ENCODE measurements at places on chromosomes 1 and 21.

DNA sequence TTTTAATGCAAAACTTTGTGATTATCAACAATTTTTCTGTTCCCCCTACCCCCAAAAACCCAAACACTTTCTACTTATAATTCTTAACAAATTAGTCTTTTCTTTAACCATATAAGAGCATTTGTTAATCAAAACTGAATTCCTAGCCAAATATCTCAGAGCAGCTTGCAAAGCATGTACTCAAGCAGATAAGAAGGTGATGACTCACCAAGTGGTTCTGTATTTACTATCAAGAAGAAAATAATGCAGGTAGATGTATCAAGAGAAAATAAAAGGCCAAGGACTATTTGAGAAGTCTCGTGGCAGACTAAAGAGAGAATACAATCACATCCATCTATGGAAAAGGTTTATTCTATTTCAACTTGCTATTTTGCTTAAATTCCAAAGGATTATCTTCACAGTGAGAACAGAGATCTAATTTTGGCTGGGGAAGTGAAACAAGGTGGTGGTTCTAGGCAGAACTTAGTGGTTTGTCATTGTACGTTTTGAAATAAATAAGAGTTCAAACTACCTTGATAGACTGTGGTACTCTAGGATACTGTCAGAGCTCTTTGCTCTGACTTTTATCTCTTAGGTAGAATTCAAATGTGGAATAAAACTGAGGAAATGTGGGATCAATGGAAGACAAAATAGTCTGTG is 94.7 kb upstream of the NRIP1 start:
- DNase-seq, result no peak

DNA sequence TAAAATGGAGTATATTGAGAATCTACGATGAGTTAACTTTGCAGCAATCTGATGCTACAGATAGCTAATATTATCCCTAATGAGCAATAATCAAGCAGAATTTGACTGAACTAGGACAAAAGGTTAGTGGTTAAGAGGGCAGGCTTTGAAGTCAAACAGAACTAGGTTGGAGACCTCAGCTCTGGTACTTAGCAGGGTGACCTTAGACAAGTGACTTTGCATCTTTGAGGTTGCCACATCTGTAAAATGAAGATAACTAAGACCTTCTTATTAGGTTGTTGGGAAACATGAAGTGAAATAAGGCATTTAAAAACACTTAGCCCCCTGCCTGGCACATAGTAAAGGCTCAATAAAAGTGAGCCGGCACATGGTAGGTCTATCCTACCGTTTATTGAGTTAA is 4.3 kb upstream of the FUCA1 start:
- DNase-seq, result no peak

GRCh38 chr1:21262293-21263051 is 27.8 kb downstream of the ECE1 start:
- no peak for DNase-seq

- no peak for DNase-seq
Observed at GRCh38 chr21:45371081-45371480, 33.9 kb upstream of the COL18A1 start.

GRCh38 chr1:228101994-228102790 is 933 bp downstream of the C1orf35 start:
- peak; percentile 37 for DNase-seq

DNA sequence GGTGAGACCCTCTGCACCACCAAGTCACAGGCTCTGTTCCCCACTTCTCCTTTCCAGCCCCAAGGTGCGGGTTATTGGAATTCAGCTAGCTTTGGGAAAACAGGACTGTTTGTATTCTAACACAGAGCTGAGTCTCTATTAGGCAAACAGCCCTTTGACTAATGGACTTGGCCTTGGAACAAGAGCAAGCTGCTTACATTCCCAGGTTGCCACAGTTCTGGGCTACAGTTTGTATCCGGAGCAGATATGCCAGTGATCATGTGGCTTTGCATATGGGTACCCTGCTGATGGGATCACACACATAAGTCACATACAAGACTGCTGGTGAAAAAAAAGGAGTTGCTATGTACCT is 110.5 kb upstream of the COA6 start:
- no peak for DNase-seq

DNA sequence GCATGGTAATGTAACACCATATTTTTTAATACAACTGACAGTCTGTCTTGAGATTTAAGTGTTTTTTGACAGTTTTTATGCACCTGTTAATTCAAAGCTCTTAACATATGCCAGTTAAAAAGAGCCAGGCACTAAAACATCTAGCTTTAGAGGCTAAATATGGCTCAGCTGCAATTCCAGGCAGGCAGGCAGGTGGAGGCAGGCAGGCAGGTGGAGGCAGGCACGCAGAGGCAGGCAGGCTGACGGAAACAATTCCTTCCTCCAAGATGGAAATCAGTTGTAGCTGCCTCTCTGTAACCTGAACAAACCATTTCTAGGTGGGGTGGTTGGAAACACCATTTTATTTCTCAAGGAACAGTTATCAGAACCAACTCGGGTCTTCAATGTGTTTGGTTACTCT is 51.2 kb downstream of the GORAB start:
- no peak for DNase-seq

DNA sequence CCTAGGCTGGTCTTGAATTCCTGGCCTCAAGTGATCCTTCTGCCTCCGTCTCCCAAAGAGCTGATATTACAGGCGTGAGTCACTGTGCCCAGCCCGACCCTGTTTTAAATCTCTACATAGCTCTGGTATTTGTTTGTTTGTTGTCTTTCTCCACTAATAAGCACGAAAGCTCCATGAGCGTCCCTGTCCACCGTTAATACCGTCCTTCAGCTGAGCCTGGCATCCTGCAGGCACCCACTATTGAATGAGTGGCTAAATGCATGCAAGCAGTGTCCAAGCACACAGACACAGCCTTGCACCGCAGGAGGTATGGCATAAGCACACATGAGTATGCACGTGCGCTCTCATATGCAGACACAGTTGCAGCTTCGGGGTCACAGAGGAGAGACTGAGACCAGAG is 4.5 kb upstream of the COL16A1 start:
- no peak for DNase-seq

- DNase-seq, result no peak
Observed at GRCh38 chr1:55713516-55713915, 498.4 kb upstream of the USP24 start.

- no peak for DNase-seq
Observed at GRCh38 chr1:184449916-184450315, 63.1 kb downstream of the C1orf21 start.

GRCh38 chr1:3470650-3471355 is 16.3 kb downstream of the ARHGEF16 start:
- no peak for DNase-seq

- DNase-seq, result no peak
Observed at GRCh38 chr1:109304226-109304920, 2.4 kb downstream of the MYBPHL start.

DNA sequence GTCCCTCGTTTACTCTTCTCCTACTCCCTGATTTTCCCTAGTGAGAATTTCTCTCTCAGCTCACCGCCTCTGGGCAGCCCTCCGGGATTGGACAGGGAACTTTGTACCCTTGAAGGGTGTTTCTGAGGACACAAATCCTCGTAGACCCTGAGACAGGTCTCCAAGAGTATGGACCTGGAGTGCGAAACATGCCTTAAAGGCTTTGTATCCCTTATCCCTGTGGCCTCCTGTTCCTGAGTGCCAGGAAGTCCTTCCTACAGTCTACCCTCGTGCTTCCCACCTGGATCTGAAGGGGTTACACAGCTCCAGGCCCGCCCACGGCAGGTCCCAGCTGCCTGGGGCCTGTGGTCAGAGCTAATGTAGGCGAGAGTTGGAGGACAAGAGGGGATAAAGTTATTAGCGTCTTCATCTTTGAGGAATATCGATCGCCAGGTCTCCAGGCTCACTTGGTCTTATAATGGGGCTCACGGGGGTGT is 7.6 kb upstream of the PEAR1 start:
- DNase-seq, result no peak

GRCh38 chr1:155125511-155125945 is 2.1 kb upstream of the EFNA1 start:
- no peak for DNase-seq

DNA sequence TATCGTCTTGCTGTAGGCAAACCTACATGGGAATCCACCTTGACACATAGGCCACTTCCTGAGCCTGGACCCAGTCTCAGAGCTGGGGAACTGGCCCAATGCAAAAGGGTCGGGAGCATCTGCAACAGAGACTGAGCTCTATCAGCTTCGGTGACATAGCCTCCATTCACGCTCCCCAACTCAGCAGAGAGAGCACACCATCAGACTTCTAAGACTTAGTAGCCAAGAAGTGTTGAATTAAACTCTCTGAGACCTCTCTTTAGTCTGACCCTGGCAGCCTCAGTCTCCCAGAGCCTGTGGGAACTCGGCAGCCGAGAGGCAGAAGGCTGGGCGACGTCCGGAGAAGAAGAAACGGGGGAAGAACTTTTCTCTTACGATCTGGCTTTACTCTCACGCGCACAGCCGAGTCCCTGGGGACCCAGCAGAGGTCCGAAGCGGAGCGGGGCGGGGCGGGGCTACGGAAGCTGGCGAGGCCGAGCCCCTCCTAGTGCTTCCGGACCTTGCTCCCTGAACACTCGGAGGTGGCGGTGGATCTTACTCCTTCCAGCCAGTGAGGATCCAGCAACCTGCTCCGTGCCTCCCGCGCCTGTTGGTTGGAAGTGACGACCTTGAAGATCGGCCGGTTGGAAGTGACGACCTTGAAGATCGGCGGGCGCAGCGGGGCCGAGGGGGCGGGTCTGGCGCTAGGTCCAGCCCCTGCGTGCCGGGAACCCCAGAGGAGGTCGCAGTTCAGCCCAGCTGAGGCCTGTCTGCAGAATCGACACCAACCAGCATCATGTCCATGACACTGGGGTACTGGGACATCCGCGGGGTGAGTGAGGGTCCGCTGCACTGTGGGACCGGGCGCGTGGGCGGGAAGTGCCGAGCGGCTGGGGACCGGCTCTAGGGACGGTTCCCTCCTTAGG is at the start of gene GSTM4:
GSTM4 (plus strand) TSS at position 485 of the 905 bp plus-strand sequence; CDS start at position 776, 291 bp downstream.
- peak; percentile 54 for DNase-seq

GRCh38 chr21:34519694-34520093 is 7.7 kb upstream of the KCNE1 start:
- no peak for DNase-seq

DNA sequence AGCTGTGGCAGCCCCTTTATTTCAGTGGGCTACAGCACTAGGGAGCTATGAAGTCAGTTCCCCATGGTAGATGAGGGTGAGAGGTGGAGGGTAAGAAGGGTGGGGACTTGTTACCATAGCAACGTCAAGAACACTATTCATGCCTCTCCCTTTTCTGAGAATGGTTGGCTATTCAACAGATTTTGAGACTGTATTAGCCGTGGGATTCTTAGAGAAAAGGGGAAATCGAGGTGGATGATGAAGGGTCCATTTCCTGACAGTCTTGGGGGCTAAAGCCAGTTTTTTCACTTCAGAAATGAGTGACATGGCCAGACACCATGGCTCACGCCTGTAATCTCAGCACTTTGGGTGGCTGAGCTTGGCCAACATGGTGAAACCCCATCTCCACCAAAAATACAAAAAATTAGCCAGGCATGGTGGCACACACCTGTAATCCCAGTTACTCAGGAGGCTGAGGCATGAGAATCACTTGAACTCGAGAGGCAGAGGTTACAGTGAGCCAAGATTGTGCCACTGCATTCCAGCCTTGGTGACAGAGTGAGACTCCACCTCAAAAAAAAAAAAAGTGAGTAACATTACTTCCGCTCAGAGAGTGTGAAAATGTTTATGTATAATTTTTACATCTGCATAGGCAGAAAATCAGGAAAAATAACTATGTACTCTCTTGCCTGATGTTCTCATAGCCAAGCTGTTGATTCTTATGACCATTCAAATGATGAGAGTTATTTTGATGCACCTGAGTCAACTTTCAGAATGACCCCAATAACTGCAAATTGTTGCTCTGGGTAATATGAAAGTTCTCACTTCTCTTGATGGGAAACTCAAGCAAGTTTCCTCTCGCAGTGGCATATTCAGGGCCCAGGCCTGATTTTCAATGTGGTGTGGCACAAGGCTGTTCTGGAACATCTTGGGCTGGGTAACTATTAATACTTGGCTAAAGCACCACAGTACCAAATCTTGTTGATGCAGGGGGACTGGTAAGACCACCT is 23.2 kb upstream of the RGSL1 start:
- no peak for DNase-seq

DNA sequence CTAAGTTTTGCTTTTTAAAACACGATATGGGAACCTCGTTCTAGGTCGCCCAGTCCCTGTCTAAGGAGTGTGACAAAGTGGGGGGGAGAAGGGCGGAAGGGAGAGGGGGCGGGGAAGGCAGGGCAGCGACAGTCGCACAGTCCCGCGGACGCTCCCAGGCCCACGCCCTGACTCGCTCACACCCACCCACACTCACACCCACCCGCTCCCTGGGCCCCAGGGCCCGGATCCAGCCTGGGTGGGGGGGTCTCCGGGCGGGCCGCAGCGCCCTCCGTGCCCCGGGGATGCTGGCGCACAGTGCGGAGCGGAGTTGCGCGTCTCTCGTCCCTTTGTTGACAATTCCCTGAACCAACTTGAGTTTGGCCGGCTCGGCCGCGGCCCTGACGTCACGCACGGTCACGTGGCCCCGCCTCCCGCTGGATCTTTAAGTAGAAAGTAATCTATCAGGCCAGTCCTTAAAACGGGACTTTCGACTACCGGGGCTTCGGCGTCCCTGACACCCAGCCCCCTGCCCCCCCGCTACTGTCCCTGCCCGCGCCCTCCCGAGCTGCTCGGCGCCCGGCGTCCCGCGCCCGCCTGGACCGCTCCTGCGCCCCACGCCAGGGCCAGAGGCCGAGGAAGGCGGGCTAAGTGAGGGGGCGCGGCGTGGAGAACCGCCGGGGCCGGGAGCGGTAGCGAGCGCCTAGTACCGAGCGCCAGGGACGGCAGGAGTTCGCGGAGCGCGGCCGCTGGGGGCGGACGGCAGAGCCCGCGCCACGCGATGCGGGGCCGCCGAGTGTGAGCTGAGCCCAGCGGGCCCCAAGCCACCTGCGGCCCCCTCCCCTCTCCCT is at the start of gene FOXD3:
FOXD3 (plus strand) TSS at position 454 of the 830 bp plus-strand sequence. CDS start 492 bp downstream, outside the sequence.
- DNase-seq, result no peak

DNA sequence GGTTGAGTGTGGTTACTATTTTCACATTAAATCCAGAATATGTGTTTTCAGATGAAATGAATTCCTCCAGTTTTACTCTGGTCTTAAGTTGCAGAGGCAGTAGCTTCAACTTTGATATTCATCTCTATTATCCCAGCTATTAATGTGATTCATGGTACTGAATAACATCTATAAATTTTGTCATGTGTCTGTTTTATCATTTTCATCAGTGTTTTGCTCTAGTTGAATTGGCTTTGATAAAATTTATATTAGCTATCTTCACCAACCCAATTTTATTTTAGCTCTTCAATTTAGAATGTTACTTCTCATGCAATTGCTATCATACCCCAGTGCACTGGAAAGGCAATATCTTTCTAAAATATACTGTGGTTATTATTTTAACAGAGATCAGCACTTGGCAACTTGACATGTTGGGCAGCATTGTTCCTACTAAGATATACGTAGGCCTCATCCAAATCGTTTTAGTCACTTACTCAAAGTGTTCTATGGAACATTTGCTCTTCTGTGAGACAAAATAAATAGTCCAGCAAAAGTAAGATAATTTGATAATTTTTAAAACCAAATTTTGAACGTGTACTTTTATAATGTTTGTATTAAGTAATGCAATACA is 184.3 kb downstream of the NCAM2 start:
- DNase-seq, result no peak
